ENCODE measurements at places on chromosomes 7 and 10.

GRCh38 chr10:93947055-93947454 lies 46.7 kb upstream of the PLCE1 start:
- DNase-seq = no peak

- no peak for DNase-seq
Measured at GRCh38 chr10:70735161-70735560, 50.0 kb downstream of the TBATA start.

DNA sequence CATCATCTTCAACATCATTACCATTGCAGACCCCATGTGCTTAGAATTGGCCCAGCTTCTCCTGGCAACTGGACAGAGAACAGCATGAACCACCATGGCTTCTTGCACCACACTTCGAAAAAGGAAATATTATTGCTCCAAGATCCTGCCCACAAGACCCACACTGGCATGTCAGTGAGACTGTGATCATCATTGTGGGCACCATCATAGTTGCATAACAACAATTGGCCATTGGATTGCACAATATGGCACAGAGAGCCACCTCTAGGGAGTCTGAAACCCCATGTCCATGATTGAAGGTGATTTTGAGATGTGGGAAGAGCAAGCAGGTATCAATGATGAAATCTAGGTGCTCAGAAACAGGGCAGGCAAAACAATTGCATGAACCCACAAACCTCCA lies 918.9 kb downstream of the GRID1 start:
- DNase-seq = no peak

GRCh38 chr10:114561008-114561523 lies 97.0 kb downstream of the ABLIM1 start:
- no peak for DNase-seq

- DNase-seq = no peak
Measured at GRCh38 chr10:129870961-129871621, 93.0 kb downstream of the EBF3 start.

GRCh38 chr7:28862595-28863272 lies 95.4 kb downstream of the TRIL start:
- DNase-seq = no peak

DNA sequence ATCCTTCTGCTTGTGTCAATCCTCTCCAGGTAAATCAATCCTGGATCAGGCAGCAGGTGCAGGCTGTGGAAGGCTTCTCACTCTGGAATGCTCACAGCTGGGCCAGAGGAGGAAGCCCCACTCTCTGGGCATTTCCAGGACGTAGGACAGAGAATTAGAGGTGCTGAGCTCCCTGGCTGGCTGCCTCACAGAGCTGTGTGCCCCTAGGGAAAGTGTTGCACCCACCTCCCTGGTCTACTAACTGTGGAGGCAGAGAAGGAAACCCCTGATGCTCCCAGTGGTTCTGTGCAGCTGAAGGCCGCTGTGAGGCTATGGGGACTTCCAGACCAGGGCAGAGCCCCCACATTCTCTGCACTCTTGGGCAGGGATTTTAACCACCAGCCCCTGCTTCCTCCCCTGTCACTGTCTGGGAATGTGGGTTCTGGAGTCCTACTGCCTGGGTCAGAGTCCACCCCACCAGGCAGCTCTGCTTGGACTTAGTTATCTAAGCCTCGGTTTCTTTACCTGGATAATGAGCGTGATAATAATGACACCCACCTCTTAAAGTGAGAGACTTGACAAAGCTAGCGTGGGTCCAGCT lies 73.5 kb upstream of the EEPD1 start:
- no peak for DNase-seq

DNA sequence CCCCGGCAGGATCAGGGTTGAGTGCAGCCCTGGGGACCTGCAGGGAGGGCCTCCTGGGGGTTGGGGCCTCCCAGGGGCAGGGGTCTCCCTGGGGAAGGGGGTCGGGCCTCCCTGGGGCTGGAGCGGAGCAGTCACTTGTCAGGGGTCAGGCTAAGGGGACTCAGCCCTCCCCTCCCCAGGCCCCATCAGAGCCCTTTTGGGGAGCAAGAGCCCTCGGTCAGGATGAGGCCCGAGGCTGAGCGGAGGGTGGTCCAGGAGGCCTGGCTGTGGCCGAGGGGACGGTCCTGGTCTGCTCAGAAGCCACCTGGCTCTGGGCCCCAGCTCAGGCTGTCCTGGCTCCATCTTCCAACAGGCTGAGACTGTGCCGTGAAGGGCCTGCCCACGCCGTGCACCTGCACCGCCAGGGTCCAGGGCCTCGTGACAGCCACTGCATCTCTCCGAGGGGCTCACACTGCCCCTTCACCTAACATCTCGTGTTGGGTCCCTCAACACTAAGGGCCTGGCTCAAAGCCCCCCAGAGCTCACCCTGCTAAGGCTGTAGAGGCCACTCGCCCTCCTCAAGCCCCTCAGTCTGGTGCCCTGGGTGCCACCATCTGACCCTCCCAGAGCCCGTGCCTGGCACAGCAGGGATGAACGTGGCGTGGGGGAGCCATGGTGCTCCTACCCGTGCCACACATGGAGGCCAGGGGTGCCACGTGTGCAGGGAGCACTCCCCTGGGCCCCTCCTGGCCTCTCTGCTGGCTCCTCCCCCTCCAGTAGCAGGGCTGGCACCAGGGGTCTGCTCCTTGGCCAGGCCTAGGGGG lies 12.9 kb downstream of the BHLHA15 start:
- DNase-seq = no peak

DNA sequence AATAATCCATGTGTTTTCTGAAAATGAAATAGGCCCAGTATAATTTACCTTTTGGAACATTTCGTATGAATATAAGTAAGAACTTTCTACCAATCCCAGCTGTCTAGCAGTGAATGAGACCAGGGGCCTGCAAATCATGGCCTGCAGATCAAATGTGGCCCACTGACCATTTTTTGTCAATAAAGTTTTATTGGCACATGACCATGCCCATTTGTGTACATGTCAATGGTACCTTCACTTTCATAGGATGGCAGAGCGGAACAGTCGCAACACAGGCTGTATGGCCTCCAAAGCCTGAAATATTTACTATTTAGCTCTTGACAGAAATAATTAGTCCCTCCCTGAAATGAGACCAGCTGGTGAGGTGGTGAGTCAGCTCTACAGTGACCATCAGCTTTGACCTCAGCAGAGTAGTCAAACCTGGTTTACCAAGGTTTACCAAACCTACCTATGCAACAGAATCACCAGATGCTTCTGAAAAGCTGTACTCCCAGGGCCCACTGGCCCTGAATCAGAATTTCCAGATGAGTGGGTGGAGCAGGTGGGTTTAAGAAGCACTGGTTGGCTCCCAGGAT lies 13.8 kb upstream of the C10orf90 start:
- no peak for DNase-seq

GRCh38 chr10:29217292-29217738 lies 71.6 kb upstream of the LYZL1 start:
- no peak for DNase-seq

- no peak for DNase-seq
Measured at GRCh38 chr7:17472518-17472917, 174.1 kb downstream of the AHR start.

GRCh38 chr7:69198250-69198649 lies 400.0 kb upstream of the AUTS2 start:
- no peak for DNase-seq

- no peak for DNase-seq
Measured at GRCh38 chr7:30302656-30303311, 18.4 kb downstream of the ZNRF2 start.

GRCh38 chr10:109875828-109876821 lies 47.2 kb downstream of the XPNPEP1 start:
- DNase-seq = no peak

DNA sequence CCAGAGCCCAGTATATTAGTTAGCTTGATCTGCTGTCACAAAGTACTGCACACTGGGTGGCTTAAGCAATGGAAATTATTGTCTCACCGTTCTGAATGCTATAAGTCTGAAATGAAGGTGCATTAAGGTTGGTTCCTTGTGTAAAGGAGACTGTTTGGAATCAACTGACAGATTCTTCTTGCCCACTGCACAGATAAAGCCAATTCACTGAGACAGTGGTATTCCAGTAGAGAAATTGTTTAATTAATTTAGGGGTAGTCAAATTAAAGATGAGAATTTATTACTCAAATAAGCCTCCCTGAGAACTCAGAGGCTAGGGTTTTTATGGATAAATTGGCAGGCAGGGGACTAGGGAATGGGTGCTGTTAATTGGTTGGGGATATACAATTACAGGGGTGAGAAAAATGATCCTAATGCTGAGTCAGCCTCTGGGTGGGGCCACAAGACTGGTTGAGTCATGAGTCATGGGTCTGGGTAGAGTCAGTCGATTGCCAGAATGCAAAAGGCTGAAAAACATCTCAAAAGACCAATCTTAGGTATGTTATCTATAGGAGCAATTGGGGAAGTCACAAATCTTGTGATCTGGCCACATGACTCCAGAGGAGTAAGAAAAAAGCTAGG lies 23.5 kb upstream of the SAMD9L start:
- DNase-seq = no peak

- no peak for DNase-seq
Measured at GRCh38 chr10:27225642-27226257, 14.8 kb downstream of the ACBD5 start.

Data from T follicular helper cell (primary cell).